A549 (cell line): ENCODE measurements at places on chromosomes 4 and X.
A peak's percentile ranks its signal among the peaks of the same experiment; 100 is the strongest.

DNA sequence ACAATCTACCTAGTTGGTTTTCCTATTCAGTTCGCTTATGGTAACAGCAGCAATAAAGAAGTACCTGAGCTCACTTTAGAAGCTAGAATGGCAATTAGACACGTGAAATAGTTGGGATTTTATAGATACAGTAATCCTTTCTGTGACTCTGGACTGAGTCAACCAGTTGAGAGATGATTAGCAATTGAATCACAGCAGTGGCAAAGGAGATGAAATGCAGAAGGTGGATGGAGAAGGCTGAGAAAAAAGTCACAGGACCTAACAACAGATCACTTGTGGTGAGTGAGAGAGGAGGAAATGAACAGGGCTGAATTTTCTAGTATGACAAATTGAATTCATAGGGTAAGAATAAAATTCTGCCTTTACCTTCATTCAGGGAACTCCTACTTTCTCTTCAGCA is 197.1 kb upstream of the MAGEB18 start:
- no peak for DNase-seq

DNA sequence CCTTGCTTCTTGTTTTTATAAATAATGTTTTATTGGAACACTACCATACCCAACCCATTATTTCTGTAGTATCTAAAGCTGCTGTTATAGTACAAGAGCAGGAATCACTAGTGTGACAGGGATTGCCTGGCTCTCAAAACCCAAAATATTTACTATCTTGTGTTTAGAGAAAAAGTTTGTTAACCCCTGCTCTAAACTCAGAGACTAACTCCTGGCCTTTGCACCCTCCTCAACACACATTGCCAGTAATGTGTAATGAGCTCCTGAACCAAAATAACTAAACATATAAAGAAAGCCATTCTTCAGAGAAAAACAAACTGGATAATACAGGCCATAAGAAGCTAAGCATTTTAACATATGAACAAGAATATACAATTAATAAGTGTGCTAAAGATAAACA is 8.2 kb upstream of the FAT4 start:
- no peak for DNase-seq

DNA sequence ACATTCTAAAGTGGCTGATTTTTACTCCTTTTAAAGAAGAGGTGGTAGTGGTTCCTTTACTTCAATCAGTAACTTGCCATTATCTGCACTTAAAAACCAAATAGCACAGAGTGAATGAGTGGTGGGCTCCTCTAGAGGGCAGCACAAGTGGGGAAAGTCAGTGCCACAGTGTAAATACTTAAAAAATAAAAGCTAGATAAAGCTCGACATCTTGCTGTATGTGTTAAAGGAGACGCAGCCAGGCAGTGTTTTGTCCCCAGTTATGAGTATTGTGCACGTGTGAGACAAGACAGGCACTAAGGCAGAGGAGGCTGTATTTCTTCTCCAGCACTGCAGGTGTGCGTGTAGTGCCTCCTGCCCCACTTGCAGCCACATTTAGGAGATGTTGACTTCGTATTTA is 24.6 kb downstream of the NAP1L5 start:
- peak; percentile 30 for DNase-seq

DNA sequence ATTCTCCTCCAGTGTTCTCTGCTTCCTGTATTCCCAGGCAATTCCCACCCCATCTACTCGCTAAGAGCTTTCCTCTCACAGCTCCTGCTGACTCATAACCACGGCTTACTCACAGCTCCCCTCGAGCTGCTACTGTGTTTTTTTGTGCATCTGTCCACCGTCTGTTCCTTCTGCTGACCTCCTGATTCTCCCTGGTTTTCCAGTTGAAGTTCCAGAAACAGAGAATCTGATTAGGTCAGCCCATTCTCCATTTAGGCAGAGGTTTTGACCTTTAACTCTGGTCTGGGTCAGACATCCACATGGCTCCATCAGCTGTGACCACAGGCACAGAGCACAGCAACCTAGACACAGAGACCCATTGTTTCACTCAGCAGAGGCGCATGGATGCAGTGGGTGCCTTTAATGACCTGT is 5.5 kb upstream of the SMIM20 start:
- DNase-seq: peak; percentile 54

DNA sequence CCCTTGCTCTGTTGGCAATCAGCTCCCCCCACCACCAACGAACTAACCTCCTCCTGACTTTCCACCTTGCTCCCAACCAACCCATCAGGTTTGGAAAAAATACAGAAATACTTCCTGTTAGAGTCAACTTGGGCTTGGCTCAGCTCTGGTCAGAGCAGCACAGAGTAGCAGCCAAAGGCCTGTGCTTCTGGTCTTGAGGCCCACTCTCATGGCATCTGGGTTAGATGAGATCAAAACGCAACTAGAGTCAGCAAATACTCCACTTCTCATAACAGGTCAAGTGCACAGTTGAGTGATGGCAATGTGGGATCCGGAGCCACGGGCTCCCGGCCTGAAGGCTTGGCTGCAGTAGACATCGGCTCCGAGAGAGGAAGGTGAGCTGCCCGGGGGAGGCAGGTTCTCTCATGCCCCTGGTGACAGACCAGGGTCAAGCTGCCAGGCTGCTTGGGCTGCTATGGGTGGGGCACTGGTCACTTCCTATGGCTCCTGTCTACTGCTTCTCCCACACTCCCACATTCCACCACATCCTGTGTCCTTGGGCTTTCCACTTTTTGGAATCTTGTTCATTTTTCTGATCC is 34.8 kb downstream of the ZNF185 start:
- DNase-seq: no peak

GRCh38 chrX:75061701-75062100 is 94.4 kb downstream of the ABCB7 start:
- no peak for DNase-seq
